ENCODE measurements at places on chromosomes 3 and 15.

GRCh38 chr15:92833106-92833433 lies 67.1 kb upstream of the CHD2 start:
- DNase-seq, result no peak

DNA sequence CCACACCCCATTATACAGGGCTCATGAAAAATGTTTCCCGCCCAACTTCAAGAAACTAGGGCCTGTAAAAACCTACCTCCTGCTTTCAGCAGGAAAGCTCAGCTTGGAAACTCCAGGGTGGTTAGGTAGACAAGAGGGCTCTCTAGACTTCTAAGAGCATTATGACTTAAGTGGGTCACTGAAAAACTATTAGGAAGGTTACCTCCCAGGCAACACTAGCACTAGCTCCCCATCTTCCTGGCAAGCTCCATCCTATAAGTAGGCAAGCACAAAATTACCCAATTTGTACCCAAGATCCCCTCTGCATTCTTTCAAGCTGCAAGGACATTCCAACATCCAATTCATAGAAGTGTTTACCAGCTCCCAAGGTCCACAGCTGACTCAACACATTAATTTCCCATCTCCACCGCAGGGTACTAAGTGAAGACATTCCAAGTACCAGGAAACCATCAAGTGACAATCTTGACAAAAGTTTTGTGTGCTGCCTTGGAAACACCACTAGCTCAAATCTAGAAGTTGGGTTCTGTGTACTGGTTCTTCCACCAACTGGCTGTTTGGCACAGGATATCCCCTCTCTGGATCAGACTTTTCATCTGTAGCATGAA lies 46.9 kb downstream of the WNT5A start:
- no peak for DNase-seq

DNA sequence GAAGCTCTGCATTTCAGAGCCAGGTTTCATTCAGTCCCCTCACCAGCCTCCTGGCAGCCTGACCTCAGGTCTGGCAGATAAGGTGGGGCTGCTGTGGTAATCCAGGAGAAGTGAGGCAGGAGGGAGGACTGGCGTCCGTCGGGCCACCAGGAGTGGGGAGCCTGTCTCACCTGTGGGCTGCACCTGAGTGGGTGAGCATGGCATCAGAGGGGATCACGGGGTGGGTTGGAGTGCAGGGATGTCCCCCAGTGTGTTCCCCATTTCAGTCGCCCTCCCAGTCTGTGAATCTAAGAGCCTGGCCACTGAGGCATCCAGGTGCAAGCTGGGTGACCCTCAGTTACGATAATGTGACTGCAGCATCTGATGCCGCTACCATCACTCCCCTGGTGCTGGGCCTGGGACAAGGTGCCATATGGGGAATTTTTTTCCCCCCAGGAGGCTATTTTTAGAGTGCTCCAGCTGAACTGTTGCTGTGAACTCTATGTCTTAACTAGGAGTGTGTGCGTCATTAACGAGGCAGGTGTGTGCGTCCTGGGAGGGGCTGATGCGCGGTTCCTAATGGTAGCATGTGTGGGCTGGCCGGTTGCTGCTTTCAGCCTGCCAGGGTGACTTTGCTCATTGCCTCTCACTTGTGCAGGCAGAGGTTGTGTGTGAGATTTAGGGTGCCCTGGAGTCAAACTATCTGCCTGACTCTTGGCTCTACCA lies 165.2 kb downstream of the SLCO3A1 start:
- no peak for DNase-seq

DNA sequence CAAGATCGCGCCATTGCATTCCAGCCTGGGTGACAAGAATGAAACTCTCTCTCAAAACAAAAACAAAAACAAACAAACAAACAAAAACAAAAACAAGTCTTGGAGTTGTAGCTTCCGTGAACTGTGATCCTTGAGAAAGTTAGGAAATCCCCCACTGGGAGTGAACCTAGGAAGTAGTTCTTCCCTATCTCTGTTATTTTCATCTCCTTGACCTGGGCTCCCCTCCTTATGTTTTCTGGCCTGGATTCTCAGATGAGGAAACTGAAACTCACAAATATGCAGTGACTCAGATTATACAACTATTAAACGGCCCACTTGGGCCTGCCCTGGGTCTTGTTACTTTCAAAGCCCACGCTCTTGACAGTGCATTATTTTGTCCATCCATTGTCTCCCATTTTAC lies 29.7 kb downstream of the SAXO2 start:
- no peak for DNase-seq

DNA sequence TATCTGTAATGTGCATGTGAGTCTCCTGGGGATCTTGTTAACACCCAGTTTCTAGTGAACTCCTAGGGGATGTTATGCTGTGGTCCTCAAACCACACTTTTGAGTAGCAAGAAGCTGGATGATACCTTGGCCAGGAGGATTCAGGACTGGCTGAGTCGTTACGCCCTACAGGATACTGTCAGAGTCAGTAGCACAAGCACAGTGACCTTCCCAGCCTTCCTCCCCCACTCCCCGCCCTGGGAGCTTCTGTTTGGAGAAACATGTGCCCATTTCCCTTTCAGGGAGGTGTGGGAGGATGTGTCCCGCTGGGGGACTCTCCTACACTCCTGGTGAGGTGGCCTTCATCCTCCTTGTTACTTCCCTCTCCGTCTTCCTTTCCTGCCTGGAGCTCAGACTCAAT lies 76.4 kb upstream of the TRPM1 start:
- DNase-seq, result no peak

Data from dorsolateral prefrontal cortex (tissue), 122 donors.